Cerebellar nuclear complex (tissue), 1 donor: ENCODE measurements at places on chromosomes 11 and 22.

- no peak for DNase-seq
Observed at GRCh38 chr11:15390857-15391256, 276.1 kb downstream of the INSC start.

DNA sequence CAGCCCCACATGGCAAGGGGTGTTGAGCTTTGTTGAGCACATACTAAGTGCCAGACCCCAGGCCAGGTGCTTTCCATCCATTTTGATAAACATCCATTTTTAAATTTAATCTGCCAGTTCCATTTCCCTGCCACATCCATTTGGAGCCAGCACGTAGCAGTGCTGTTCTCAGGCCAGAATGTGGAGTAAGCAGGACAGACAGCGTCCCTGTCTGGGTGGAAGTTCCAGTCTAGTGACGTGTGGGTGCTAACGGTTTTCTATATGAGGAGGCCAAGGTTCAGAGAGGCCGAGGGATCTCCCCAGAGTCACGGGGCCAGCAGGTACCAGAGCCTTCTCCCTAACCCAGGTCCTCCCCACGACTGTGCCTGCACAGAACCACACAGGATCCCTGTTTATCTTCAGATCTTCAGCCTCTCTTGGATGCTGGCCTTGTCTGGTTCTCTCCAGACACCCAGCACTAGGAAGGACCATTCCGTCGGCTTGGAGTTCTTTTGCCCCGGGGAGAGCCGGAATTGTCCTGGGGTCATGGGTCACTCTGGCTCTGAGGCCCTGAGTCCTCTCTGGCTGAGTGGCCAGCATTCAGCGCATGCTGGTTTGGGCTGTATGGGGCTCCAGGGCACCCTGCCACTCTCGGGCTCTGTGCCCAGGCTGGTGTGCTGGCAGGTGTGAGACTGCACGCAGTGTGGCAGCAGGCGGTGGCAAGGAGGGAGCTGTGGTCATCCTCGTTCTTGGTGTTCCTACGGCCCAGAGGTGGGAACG is 63.6 kb upstream of the PPARA start:
- DNase-seq = no peak

- no peak for DNase-seq
Observed at GRCh38 chr11:74942073-74942759, 6.7 kb downstream of the XRRA1 start.

GRCh38 chr11:99766811-99767210 is 746.1 kb downstream of the CNTN5 start:
- DNase-seq = no peak

DNA sequence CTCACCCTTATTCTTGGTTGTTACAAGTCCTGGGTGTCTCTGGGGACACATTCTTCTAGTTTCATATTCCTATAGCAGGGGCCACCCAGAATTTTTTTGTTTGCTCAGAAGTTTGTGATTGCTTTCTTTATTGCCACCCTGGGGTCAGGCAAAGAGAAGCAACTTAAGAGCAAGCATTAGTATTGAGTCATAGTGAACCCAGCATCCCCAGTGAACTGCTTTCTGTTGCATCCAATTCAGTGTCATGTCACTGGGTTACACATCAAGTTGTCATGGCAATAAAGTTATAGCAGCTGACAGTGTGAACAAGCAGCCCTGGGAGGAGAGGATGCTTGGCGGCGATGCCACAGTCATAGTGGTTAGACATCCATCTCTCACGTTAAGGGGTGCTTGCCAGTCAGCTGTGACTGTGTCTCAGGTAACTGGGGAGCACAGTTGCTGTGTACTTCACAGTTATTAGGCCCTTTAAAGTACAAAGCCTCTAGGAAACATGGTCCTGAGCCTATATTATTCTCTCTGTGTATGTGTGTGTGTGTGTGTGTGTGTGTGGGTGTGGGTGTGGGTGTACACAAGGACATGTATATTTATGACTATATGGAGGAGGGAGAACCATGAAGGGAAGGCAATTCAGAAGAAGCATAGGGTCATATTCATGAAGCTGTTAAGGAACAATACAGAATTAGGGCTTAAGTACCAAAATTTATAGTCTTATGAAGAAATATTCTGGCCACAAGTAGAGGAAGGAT is 52.5 kb downstream of the TRIM44 start:
- no peak for DNase-seq

DNA sequence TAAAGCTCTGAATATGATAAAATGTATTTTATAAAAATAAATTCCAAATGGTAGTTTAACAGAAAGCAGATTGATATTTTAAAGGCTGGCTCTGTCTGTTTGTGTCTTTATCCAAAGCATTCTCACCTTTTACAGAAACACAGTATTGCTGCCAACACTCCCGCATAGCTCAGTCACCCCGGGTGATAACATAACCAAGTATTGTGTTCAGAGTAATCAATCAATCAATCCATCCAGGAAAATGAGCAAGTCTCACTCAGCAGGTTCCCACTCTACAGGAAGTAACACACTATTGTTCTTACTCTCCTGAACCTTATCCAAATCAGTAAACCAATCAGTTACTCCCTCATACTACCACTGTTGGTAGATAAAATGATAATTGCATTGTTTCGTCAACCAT is 203.4 kb downstream of the LRRC4C start:
- no peak for DNase-seq

DNA sequence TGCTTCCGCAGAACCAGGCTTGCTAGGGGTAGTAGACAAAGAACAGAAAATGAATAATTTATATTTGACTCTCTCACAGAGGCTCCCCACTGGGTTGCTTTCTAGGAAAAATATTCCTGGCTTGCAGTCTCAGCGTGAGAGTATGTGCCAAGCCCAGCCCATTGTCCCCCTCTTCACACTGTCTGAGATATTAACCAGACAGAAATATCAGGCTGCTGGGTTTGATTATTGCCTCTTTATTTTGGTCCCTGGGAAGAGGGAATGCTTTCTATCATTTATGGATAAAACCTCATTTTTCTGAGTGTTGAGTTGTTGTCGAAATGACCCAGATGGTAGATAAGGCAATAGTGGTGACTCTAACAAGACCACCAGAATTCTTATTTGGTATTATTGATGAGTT is 367.9 kb downstream of the METTL15 start:
- DNase-seq = no peak

DNA sequence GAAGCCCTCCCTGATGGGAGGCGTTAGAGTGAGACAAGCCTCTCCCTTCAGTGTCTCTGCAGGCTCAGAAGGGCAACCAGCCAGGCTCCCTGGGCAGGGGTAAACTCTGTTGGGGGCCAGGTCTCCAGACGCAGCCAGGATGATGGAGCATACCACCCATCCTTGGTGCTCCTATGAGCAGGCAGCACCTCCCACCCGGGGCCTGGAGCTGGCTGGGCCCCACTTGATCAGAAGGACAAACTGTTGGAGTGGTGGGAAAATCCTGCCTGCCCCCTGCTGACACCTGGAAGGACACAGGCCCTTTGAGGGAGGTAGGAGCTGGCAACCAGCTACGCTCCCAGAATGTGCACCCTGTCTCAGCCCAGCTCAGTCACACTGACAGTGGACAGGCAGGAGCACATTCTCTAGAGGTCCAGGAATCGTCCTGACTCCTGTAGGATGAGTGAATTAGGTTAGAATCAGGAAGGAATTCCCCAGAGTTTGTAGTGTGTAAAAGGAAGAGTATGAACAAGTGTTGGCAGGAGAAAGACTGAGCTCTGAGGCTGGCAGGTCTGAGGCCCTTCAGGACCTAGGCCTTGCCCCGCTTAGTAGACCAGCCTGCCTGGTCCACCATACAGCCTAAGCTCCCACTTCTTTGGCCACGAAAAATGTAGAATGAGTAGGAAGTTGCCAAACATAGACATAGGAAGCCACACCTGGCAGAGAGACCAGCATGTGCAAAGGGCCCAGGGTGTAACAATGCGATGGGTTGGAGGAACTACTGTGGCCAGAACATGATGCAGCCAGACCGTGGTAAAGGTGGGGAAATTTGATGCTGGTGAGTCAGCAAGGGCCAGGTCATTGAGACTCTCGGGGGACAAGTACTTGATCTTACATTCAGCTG is 19.1 kb downstream of the ARHGEF17 start:
- DNase-seq = no peak

- DNase-seq = no peak
Observed at GRCh38 chr22:33920197-33920540, at the start of gene LARGE1. Gene LARGE1 (minus strand): TSS chr22:33920476.

DNA sequence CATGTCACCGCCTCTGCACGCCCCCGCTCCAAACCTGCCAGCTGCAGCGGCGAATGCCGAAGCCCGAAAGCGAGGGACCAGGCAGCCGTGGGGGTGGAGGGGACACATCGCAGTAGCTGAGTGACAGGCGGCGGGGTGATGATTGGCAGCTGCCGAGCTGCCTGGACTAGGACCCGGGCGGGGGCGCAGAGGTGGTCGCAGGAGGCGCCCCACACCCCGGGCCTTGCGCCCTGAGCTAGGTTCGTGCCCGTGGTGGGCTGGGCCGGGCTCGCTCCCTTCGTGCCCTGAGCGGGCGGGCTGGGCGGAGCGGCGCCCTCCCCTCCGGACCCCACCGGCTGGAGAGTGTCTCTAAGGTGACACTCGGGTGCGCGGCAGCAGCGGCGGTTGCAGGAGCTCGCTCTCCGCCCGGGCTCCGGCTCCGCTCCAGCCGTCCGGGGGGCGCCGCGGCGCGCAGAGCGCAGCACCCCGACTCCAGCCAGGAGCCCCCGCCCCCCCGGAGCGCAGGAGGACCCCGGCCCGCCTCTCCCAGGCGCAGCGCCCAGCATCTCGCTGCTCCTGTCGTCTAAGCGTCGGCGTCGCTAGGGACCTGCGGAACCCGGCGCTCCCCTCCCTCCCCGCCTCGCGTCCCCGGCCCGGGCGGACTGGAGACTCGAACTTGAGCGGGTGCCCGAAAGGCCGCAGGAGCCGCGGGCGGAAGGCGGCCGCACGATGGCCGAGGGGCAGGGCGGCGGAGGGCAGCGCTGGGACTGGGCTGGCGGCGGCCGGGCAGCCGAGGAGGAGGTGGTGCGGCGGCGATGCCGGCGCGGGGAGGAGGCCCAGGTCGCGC is 14.5 kb upstream of the DGKZ start:
- no peak for DNase-seq

DNA sequence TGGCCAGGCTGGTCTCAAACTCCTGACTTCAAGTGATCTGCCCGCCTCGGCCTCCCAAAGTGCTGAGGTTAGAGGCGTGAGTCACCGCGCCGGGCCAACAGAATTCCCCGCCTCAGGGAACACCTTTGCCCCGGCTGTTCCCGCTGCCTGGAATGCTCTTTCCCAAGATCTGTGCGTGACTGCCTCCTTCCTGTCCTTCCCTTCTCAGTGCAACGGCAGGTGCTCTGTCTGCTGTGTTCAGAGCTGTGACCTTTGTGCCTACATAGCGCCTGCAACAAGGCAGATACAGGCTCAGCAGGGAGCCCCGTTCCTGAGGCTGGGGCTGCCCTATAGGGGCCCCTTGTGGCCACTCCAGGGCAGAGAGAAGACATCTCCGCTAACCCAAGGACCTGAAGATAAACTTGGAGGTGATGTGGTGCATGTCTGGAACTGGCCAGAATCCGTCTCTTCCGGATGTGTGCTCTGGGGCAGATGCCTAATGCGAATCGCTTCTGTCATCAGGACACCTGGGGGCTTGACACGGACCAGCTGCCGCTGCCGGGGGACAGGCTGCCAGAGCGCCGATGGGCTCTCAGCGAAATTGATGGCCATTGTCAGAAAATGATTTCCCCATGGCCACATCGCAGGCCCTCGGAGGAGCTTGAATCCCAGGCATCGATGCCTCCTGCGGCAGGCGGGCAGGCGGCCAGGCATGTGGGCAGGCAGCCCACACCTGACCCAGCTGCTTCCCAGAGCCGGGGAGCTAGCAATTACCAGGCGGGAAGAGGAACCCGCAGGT is 43.5 kb upstream of the TCF20 start:
- no peak for DNase-seq

DNA sequence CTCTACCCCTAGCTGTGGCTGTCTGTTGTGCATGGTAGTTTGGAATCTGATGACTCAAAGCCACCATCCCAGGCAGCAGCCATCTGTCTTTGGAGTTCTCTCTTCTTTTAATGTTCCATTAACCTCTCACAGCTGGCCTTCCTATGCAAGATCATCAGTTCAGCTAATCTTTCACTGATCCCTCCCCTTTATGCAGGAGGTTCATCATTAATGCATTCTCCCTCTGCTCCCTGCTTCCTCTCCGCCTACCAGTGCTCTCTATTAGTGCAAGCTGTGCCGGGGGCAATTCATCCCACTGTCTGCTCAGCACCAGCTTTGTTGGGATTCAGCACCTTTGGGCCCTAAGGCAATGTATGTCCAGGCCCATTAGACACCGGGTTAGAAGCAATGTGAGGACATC is 413.0 kb upstream of the LRRC4C start:
- DNase-seq = no peak

GRCh38 chr11:70493891-70494290 is 95.6 kb downstream of the CTTN start:
- DNase-seq = no peak

GRCh38 chr11:102119997-102120396 is 9.8 kb downstream of the YAP1 start:
- DNase-seq = no peak

GRCh38 chr11:77411137-77411707 is 62.7 kb downstream of the PAK1 start:
- no peak for DNase-seq

- DNase-seq = no peak
Observed at GRCh38 chr11:57511741-57512430, 3.6 kb downstream of the SLC43A1 start.

GRCh38 chr11:21564095-21564494 is 628.8 kb upstream of the ANO5 start:
- DNase-seq = no peak

GRCh38 chr11:16982256-16982671 is 31.9 kb downstream of the PLEKHA7 start:
- no peak for DNase-seq

GRCh38 chr22:37906364-37907008 is 389 bp downstream of the MICALL1 start:
- DNase-seq = no peak

DNA sequence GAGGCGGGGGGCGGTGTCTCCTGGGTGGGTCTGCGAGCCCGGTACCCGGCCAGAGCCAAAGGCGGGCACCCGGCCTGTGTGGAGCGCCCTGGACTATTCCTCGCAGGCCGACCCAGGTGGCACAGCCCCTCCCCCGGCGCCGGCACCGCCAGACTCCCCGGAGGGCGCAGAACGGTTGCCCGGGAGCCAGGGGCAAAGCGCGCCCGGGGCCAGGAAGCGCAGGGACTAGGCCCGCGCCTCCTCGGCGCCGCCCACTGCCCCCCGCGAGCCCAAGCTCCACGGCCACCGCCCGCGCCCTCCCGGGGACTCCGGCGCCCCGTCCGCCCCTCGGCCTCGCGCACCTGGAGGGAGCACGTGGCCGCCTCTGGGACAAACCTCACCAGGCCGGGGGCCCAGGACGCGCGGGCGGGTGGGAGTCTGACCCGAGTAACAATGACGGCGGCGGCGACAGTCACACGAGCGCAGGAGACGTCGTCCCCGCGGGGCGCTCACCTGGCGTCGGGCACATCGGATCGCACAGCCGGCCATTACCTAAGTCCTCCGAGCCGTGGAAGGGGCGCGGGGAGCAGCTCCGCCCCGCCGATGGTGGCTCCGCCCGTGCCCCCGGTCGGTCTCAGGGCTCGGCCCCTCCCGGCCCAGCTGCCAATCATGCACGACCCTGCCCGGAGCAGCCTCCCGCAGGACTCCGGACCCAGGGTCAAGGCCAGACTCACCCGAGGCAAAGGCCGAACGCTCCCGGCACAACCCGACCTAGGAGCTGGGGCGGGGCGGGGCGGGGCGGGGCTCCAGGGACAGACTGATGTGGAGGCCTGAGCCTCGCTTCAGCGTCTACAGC is 7.4 kb downstream of the PLXNB2 start:
- no peak for DNase-seq

GRCh38 chr22:38487946-38488345 is 18.2 kb downstream of the DDX17 start:
- no peak for DNase-seq
